ENCODE measurements at places on chromosomes 16 and 17. TPM values are rescaled to one million over a fixed set of nuclear protein-coding genes. Genes with fewer than 3 reads are reported as not detected.
A peak's percentile ranks its signal among the peaks of the same experiment; 100 is the strongest.

- H3K27ac ChIP-seq, result no peak overlapping the region
- no peaks in the 10 kb centered on the region for H3K27me3 ChIP-seq
- no peak for DNase-seq
- no peak overlapping the region for H3K4me3 ChIP-seq
These were observed 248.7 kb downstream of the SNX29 start for GRCh38 chr16:12225255-12225654.

DNA sequence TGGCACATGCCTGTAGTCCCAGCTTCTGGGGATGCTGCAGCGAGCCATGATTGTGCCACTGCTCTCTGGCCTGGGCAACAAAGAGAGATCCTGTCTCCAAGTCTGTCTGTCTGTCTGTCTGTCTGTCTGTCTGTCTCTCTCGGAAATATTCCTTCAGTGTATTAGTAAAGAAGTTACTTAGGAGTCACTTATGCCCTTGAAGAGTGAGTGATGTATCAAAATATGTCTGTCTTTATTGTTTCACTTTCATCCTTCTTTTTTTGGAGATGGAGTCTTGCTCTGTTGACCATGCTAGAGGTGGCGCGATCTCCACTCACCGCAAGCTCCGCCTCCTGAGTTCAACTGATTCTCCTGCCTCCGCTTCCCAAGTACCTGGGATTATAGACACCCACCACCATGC, 410.5 kb downstream of the WWOX start:
- H3K27me3 ChIP-seq, result no peaks in the 10 kb centered on the region
- no peak for DNase-seq
- H3K36me3 ChIP-seq, result no peaks in the 10 kb centered on the region

Gene OSGIN1
- polyA plus RNA-seq, result 4.8 TPM

- no peaks in the 10 kb centered on the region for H3K27me3 ChIP-seq
- DNase-seq, result no peak
- peaks cover 57% of the 10 kb centered on the region for H3K36me3 ChIP-seq
- H3K27ac ChIP-seq, result no peak overlapping the region
These were observed 15.1 kb downstream of the CDH11 start for GRCh38 chr16:65106757-65107156.

- H3K4me3 ChIP-seq, result no peak overlapping the region
- no peak for DNase-seq
- no peak overlapping the region for H3K27ac ChIP-seq
- peaks cover 7% of the 10 kb centered on the region for H3K36me3 ChIP-seq
- 0 out of 2 replicates have a peak, but pooled peaks cover 12% of the 10 kb centered on the region for H3K4me1 ChIP-seq
These were observed 5.3 kb upstream of the EIF4A3 start for GRCh38 chr17:80152081-80152702.

- H3K36me3 ChIP-seq, result no peaks in the 10 kb centered on the region
- H3K4me3 ChIP-seq, result no peak overlapping the region
- peak; percentile 33 for DNase-seq
- H3K4me1 ChIP-seq, result no peaks in the 10 kb centered on the region
- no peak overlapping the region for H3K27ac ChIP-seq
These were observed 166.3 kb downstream of the ANKFN1 start for GRCh38 chr17:56319531-56319930.

Gene PHOSPHO1
- not detected for polyA plus RNA-seq

Gene TBC1D16
- 15.3 TPM for polyA plus RNA-seq

GRCh38 chr16:70494202-70494770, 29.1 kb downstream of the COG4 start:
- H3K36me3 ChIP-seq, result peaks cover 57% of the 10 kb centered on the region
- no peak overlapping the region for H3K27ac ChIP-seq
- H3K4me3 ChIP-seq, result no peak overlapping the region
- no peaks in the 10 kb centered on the region for H3K27me3 ChIP-seq
- no peaks in the 10 kb centered on the region for H3K4me1 ChIP-seq

- H3K27me3 ChIP-seq, result peaks cover 86% of the 10 kb centered on the region
- no peak for DNase-seq
- H3K4me3 ChIP-seq, result no peak overlapping the region
- no peaks in the 10 kb centered on the region for H3K36me3 ChIP-seq
- H3K27ac ChIP-seq, result no peak overlapping the region
These were observed 25.6 kb downstream of the TPSD1 start for GRCh38 chr16:1281517-1281916.

DNA sequence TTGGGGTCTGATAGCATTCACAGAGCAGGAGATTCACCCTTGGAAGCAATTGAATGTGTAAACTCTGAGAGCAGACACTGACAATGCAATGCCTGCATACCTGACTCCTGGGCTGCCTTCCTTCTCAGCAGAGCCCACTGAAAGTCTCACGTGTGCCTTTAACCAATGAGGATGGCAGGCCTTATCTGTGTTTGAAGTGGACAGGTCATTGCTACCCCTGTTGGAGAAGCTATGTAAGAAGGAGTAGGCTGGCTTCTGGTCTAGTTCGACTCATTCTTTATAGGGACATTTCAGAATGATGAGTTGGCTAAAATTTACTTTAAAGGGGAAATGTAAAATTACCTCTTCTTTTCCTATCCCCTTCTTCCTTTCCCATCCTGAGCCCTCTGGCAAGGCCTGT, 446.3 kb downstream of the SLC39A11 start:
- DNase-seq, result no peak
- no peak overlapping the region for H3K27ac ChIP-seq
- no peaks in the 10 kb centered on the region for H3K27me3 ChIP-seq
- no peak overlapping the region for H3K4me3 ChIP-seq
- peaks cover 10% of the 10 kb centered on the region for H3K4me1 ChIP-seq

Gene PRSS33
- not detected for polyA plus RNA-seq
